Kidney glomerular epithelial cell (primary cell): ENCODE measurements at places on chromosomes 7 and 10.

DNA sequence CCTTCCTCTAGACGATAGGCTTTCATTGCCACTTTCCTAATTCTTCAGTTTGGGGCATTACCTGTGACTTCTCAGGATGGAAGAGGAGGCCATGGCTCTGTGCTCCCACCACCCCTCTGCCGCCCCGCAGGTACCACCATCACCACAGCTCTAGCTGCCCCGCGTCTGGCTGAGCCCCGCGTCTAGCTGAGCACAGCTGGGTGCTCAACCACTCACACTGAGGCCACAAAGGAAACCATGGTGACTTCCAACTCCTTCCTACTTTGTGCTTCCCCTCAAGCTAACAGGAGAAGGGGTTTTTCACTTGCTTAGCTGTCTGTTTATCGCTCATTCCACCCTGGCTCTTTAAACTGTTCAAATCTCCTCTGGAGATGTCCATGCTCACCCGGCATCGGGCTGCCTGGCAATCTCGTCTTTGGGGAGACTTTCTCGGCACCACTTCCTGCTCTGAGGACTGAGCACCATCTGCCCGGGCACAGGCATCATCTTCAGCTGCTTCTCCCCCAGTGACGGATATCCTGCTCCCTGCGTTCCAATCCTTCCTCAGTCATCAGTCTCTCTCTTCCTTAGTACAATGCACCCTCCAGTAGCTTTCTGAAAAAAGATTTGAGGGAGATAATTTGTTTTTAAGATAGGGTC, 59.4 kb downstream of the MAD1L1 start:
- DNase-seq, result no peak

- no peak for DNase-seq
Measured at GRCh38 chr10:61618388-61618961, 44.3 kb upstream of the CABCOCO1 start.

- peak; percentile 72 for DNase-seq
Measured at GRCh38 chr7:99379043-99379577, 4.6 kb downstream of the ARPC1B start.

DNA sequence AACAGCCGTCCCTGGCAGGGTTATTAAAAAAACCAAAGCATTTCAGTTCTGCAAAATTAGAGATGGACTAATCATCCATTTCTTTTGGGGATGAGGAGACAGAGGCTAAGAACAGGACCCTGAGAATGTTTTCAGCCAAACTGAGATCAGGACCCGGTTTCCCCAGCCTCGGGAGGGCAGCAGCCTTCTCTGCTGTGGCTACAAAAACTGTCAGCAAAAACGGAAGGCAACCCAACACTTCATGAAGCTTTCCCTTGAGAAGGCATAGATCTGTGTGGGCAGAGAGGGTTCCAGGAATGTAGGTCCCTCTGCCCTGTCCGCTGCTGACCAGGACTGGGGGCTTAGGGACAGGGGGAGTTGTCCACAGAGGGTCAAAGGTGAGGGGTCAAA, 313.5 kb downstream of the TCERG1L start:
- no peak for DNase-seq

- DNase-seq, result no peak
Measured at GRCh38 chr7:33195264-33195663, 65.9 kb downstream of the BBS9 start.

DNA sequence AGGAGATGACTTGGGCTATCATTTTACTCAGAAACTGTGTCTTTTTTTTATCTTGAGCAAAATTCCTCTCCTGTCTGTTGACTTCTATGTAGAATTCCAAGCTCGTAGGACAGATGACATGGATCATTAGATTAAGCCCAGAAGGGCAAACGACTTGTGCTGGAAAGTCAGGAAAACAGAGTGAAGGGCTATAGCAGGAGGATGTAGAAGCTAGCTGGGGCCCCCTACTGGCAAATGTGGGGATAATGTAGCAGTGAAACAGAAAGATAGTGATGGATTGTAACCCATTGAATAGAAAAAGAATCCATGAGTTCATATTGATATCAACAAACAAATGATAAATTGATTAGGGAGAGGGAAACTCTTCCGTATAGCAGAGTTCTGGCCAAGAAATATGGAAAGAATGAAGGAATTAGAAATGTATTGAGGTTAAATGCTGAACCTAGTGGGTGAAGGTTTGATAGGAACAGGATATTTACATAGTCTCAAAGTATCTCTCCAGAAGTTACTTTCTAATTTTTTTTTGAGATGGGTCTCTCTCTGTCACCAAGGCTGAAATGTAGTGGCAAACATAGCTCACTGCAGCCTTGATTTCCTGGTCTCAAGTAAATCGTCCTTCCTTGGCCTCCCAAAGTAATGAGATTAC, 103.6 kb downstream of the LYZL1 start:
- peak; percentile 63 for DNase-seq

DNA sequence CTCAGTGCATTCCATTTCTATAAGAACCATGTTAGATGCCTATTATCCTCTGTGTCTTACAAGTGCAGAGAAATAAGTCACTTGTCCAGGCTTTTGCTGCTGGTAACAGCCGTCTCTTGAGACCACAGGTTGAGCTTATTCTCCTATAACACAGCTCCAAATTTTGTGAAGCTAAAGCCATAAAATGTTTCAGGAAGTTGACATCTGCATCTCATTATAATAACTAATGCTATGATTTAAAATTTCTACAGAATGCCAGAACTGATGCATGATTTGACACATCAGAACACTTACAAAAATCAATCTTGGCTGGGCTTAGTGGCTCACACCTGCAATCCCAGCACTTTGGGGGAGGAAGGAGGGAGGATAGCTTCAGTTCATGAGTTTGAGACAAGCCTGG, 986.9 kb downstream of the TYW1 start:
- DNase-seq, result no peak

DNA sequence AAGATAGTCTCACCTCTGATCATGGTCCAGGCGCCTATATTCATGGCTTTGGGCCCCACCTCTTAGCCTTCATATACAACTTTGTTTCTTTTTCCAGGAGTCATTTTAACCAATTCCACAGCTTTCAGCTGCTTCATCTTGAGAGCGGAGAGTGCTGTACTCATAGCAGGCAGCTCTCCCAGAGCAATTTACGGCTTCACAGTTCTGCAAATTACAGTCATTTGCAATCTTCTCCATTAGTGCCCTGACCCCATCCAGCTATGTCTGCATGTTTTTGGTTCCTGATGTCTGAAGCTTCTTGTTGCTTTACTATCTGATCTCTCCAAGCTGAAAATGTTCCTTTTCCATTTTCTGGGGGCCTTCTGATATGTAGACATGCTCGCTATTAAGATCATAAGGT, 18.0 kb upstream of the MEST start:
- no peak for DNase-seq

DNA sequence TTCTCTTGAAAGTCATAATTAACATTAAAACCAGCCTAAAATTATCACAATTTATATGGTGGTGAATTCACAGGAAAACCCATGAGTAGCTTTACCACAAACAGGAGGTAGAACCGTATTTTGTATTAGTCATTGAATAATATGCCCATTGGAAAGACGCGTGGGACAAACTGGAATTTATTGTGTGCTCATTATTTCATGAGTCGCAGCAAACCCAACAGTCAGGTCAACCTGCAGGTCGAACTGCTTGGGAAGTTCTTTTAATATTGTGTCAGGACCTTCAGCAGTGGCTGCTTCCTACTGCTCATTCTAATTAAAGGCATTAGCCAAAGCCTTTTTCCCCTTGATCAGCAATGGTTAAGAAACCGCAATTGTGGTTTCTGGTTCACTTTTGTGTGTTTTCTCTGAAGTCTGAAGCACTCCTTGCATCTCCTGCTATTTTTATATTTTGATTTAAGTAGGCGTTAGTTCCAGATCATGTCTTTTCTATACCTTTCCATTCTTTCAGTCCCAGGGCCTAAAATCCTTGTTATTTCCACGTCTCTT, 100.1 kb downstream of the RAB11FIP2 start:
- DNase-seq, result peak; percentile 48

- no peak for DNase-seq
Measured at GRCh38 chr7:107503687-107504086, 33.8 kb downstream of the GPR22 start.

- DNase-seq, result no peak
Measured at GRCh38 chr7:36096460-36097095, 56.5 kb upstream of the EEPD1 start.

GRCh38 chr7:147012666-147013065, 896.1 kb downstream of the CNTNAP2 start:
- no peak for DNase-seq

- no peak for DNase-seq
Measured at GRCh38 chr7:7554649-7555575, 11.8 kb upstream of the MIOS start.

- DNase-seq, result peak; percentile 24
Measured at GRCh38 chr7:127751062-127751461, 99.1 kb downstream of the SND1 start.

DNA sequence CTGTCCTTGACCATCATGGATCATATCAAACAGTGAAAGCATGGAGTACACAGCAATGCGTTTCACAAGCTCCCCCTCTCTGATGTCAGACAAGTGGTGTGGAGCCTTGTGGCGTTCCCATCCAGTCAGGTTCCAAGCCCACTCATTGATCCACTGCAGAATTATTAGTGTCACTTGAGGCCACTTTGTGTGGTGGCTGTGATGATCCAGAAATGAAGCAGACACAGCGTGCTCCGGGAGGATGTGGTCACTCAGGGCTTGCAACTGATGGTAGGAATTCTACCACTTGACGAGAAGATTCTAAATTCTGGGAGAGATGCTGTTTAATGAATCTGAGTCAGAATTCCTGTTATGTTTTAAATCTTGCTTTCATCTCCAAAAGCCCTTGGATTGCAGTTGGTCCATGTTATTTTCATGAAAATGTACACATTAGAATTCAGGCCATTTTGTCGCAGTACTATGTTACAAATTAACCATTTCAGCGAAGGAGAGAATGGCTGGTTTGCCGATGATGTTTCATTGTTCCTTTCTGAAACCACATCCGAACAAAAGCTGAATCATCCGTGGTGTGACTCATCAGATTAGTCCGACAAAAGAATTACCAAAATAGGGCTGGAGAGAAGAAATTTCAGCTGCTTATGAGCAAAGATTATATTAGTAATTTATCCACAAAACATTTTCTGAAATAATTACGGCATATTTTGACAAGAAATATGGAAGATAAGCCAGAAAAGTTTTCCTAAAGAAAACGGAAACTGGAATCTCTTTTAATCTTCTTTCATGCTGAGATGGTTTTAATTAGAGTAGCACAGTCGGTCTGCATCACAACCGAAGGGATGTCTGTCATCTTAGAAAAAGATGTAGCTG, 48.1 kb downstream of the INSYN2A start:
- peak; percentile 69 for DNase-seq
